ENCODE measurements at places on chromosomes 12 and 14.
A peak's percentile ranks its signal among the peaks of the same experiment; 100 is the strongest.

- no peak for DNase-seq
Measured at GRCh38 chr14:33553706-33554278, 397.1 kb downstream of the EGLN3 start.

DNA sequence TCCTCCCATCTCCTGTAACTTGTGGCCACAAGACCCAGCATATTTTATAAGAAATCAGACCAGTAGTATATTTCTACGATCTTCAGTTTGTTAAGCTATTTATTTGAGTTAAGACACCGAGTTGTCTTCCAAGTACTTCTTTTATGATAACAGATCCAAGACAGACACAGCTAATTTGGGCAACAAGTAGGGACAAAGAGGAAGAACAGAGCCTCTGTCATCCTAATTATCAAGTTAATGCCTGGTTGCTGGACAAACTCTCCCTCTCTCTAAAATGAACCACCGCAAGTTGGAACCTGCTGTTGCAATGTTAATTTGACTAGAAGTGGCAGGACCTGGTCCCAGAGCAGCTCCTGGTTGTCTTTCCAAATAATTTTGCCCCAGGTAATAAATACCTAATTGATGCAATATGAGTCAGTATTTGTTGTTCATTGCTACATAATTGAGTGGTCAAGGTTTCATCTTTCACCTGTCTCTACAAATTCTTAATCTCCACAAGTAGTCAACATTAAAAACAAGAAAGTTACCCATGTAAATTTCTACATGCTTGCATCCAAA lies 323.7 kb downstream of the PAWR start:
- no peak for DNase-seq

DNA sequence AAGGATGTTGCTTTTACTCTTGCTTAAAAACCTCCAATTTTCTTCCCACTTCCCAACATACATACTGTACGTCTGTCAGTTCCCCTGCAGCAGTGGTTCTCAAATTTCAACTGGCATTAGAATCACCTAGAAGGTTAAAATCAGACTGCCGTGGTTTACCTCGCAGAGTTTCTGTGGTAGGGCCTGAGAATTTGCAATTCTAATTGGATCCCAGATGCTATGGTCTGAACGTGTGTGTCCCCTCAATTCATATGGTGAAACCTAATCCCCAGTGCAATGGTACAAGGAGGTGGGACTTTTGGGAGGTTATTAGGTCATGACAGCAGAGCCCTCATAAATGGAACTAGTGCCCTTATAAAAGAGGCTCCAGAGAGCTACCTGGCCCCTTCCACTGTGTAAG lies 226.9 kb downstream of the CRADD start:
- no peak for DNase-seq

DNA sequence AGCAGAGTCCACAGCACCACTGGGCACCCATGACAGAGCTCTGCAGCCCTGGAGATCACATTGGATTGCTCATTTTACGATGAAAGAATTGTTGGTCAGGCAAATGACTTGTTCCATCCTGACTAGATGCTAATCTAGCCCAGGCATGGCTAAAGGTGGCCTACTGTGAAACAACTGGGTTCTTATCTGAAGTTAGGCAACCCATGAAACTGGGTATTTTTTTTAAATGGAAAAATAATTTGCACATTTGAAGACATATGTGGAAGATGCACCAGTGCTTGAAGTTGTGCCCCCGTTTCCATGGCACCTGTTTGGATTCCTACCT lies 8.3 kb downstream of the PYGL start:
- no peak for DNase-seq

DNA sequence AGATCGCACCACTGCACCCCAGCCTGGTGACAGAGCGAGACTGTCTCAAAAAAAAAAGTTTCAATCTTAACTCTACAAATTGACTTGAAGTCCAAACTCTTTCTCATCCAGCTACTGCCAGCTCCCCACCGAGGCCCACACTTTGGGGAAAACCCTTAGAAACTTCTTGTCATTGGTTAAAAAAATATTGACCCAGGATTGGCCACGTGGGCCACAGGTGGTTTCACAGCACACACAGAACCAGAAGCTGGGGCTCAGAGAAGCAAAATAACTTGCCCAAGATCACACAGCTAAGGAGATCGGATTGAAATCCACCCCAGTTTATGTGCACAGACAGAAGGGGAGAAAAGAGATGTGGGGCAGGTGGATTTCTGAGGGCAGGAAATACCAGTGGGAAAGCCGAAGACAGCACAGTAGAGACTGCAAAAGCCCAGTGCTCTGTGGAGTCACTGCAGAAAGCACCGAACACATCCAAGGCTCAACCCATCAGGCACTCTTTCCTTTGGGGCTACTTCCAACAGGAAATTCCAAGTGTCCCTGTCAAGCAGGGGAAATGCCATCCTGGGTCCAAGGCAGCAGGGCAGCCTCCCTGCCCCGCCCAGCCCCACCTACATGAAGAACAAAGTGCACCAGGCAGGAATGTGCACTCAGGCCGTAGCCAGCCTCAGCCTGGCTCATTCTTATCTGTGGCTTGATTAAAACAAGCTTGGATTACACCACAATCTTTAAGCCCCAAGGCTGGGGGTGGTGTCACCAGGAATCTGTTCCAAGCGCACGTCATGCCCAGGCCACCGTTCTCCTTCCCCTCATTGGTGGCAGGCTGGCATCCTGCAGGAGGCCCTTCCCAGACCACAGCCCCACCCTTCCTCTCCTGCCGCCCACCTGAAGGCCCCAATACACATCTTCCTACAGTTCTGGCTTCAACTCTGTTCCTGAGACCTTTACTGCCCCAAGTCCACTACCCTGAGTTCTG lies 72.5 kb downstream of the ITPK1 start:
- no peak for DNase-seq

DNA sequence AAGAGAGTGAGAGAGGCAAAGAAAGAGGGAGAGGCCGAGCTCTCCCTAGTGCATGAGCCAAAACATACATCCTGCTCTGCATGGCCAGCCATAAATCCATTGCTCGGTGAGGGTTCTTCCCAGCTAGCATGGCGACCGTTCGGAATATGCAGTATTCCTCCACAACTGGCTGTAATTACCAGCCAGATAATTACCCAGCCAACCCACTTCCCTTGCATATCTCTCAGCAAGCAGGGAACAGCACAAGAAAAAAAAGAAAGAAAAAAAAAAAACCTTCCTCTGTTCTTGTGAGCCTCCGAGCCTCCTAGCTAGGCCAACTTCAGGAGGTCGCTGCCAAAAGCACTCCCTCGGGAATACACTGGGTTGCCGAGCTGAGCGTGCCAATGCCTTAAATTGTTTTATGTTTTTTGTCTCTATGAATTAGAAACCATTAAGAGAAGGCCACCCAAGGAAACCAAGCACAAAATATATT lies 567.9 kb downstream of the MED13L start:
- no peak for DNase-seq

DNA sequence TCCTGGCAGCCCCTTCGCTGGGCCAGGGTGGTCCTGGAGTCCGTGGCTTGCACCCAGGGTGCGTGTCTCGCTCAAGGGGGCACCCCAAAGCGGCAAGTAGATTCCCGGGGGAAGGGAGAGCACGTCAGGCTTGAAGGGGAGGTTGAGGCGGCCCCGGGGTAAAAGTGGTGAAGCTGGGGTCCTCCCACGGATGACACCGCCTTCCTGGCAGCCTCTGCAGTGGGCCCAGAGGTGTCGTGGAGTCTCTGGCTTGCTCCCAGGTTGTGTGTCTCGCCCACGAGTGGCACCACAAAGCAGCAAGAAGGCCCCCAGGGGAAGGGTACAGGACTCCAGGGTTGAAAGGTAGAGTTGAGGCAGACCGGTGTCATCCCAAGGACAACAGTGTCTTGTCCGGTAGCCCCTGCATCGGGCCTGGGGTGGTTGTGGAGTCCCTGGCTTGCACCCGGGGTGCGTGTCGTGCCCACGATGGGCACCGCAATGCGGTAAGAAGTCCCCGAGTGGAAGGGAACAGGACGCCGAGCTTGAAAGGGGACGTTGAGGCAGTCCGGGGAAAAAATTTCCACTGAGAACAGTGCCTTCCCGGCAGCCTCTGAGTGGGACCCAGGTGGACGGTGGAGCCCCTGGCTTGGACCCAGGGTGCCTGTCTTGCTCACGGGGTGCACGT lies 158.0 kb upstream of the ALG10B start:
- no peak for DNase-seq

DNA sequence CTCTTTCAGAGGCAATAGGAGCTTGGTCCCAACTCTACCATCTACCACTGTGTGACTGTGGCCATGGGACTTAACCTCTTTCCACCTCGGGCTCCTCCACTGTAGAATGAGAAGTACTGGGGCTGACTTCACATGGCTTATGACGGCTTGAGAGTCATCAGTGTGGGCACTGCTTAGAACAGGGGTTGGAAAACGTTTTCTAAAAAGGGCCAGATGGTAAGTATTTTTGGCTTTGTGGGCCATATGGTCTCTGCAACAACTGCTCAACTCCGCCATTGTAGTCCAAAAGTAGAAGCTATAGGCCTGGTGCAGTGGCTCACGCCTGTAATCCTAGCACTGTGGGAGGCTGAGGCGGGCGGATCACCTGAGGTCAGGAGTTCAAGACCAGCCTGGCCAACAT lies 69.2 kb upstream of the LTA4H start:
- DNase-seq = no peak

- DNase-seq = no peak
Measured at GRCh38 chr12:31029916-31030562, 43.6 kb upstream of the DDX11 start.

DNA sequence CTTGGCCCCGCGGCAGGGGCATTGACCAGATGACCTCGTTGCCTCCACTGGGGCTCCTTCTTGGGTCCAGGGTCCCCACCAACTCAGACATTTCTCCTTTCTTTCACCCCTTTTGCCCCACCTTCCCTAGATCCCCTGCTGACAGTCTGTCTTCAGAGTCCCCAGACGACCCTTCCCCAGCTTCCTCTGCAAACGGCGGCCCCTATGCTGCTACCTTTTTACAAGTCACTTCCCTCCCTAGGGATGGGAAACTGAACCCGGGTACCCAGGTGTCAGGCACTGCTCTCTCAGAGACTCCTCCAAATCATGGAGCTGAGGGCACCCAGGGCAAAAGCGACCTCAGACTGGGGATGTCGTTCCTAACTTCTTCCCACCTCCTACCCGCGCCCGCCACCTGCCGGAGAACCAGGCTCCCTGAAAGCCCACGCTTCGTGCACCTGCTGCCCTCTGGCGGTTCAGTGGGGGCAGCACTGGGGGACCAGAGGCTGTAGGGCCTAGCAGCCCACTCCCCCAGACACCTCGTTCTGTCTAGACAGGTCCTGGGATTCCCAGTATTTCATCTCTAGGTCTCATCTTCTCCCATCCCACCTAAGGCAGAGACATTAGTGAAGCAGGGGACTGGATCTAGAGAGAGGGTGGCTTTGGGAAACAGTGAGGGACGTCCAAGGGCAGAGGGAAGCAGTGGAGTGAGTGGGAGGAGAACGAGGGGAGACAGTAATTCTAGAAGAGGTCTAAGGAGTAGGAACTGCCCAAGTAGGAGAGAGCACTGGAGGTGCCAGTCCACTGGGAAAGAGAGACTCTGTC lies 4.9 kb downstream of the ZNF385A start:
- DNase-seq = peak; percentile 97

DNA sequence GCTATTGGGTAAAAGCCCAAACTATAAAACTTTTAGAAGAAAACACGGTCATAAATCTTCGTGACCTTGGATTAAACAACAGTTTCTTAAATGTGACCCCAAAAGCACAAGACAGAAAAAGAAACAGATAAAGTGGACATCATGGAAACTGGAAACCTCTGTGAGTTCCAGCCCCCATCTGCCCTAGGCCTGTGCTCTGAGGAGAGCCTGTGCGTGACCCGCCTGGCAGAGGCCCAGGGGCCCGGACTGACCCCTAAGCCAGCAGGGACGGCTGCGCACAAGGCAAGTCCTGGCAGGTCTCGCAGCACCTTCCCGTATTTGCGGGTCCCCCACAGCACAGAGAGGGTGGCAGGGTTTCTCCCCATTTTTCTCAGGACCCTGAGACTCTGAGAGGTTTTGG lies 76.0 kb downstream of the CHGA start:
- no peak for DNase-seq

- no peak for DNase-seq
Measured at GRCh38 chr14:88233915-88234314, 89.2 kb downstream of the KCNK10 start.

- peak; percentile 83 for DNase-seq
Measured at GRCh38 chr14:73785834-73786635, 65.6 kb upstream of the PTGR2 start.

GRCh38 chr14:22821193-22822015 lies 6.2 kb upstream of the SLC7A7 start:
- DNase-seq = no peak

GRCh38 chr14:105495101-105495989 lies 4.3 kb downstream of the TEDC1 start:
- no peak for DNase-seq

DNA sequence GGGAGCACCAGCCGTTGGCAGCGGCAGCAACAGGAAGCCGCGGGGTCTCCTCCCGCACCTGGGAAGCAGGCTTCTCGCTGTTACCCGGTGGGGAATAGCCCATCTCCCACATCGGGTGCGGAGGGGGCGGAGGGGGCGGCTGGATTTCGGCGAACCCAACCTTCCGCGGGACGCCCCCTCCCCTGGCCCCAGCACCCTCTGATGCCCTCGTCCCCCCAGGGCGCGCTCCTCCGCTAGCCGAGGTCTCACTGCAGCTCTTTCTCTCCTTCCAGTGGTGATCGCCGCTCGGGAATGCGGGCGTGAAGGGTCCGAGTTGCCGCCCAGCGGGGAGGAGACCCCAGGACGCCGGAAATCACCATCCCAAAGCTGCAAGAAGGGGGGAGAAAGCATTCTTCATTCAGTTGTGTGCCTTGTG lies 303 bp downstream of the SAMD4A start:
- DNase-seq = no peak

GRCh38 chr14:68523326-68523610 lies 269.6 kb downstream of the ZFP36L1 start:
- DNase-seq = no peak

GRCh38 chr12:109461049-109461845 lies 15.9 kb downstream of the KCTD10 start:
- no peak for DNase-seq
